ENCODE measurements at places on chromosomes 3 and 15.

GRCh38 chr3:175743733-175744400 lies 884.7 kb downstream of the NAALADL2 start:
- no peak for DNase-seq

GRCh38 chr15:78083687-78084448 lies 6.4 kb upstream of the TBC1D2B start:
- no peak for DNase-seq

- DNase-seq: no peak
Measured at GRCh38 chr15:74214324-74215021, 11.9 kb upstream of the STRA6 start.

- no peak for DNase-seq
Measured at GRCh38 chr15:96416934-96417759, 86.6 kb downstream of the NR2F2 start.

DNA sequence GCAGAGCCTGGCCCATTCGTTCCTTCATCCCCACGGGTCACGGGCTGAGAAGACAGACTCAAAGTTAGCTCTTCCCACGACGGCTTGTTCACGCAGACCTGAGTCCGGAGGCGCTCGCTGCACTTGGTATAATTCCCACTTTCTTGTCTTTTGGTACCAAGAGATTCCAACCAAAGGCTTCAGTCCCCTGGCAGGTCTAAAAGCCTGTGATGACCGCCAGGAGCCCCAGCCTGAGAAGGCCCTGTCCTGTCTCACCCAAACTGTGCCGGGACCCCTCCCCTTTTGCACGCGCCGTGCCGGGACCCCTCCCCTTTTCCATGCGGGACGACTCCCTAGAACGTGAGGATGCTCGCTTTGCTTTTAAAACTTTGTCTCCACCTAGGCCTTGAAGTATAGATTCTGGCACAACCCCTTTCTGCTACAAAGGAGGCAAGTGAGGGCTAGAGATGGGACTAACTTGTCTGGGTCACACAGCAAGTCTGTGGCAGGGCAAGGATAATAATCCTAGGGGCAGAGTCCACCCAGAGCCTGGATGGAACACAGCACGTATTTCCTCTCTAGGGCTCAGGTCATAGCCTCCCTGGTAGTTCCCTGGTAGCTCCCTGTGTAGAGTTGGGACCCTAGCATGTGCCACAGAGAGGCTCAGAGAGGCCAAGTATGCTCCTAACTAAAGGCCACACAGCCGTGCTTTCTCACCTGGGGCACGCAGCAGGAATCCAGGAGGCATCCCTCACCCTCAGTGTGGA lies 211.3 kb downstream of the XXYLT1 start:
- no peak for DNase-seq

GRCh38 chr3:71784201-71784913 lies 591 bp downstream of the PROK2 start:
- DNase-seq: peak; percentile 13

- DNase-seq: no peak
Measured at GRCh38 chr15:31792611-31793199, 237.6 kb upstream of the CHRNA7 start.

DNA sequence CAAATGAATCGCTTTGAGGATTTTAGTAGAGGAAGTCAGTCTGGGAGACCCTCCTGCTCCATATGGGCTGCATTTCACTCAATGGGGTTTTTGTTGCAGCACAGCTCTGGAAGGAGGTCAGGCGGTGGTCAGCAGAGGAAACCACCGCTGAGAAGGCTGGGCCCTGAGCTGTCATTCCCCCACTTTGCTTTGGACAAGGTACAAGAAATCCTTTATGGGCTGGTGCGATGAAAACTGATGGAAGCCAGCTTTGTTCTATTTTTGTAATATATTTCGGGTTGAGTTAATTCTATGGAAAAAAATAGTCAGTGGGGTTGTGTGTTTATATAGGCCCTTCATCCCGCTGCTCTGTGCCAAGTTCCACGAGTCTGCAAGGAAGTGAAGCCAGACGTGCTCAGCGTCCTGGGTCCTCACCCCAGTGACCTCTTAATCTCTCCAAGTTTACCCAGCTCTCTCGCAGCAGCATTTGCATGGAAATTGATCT lies 157.1 kb upstream of the TMC3 start:
- no peak for DNase-seq

DNA sequence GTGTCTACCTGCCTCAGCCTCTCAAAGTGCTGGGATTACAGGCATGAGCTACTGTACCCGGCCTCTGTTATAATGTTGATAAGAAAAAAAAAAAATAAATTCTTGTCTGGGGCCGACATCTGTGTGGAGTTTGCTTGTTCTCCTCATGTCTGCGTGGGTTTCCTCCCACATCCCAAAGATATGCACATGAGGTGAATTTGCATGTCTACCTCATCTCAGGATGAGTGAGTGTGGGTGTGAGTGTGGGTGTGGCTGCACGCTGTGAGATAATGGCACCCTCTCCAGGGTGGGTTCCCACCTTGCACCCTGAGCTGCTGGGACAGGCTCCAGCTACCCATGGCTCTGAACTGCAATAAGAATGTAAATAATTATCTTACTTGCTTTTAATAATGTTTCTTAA lies 25.9 kb upstream of the UACA start:
- DNase-seq: no peak

DNA sequence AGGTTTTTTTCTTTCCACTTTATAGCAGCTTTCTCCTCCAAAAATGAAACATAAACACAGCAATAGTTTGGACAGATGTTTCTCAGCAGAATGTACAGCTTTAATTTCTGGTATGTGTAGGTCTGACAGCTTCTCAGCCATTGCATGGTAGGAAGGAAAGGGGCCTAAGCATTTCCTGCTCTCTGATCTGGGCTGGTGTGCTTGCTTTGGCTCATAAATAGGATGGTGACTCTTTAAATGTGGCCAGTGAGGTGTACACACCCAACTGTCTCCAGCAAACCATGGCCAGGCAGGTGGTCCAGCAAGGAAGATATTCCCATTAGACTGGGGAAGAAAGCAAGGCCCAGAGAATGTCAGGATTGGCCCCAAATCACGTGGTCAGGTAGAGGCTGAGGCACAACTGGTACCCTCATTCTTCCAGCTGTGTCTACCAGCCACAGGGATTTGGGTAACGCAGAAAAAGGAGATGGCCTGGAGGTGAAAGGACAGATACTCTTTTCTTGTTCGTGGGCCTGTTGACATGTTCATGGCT lies 52.1 kb downstream of the ITGA11 start:
- DNase-seq: no peak

- peak; percentile 64 for DNase-seq
Measured at GRCh38 chr3:45870099-45870498, 16.2 kb upstream of the CCR9 start.

DNA sequence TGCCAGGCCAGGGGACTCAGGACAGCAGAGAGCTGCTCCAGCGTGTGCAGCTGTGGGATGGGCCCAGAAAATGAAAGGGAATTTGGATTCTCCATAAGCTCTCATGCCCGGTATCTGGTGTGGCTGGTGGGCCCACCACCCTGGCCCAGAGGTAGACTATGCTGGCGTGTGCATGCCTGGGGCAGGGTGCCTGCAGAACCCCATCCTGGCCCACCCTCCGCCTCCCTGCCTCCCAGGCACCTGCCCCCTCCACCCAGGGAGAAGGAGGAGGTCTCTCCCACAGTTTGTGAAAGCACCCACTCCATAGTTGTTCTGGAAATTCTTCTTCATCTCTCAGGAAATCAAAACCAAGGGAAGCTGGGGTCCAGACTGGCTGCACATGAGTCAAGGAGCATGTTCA lies 112.9 kb downstream of the ADCY5 start:
- DNase-seq: no peak

DNA sequence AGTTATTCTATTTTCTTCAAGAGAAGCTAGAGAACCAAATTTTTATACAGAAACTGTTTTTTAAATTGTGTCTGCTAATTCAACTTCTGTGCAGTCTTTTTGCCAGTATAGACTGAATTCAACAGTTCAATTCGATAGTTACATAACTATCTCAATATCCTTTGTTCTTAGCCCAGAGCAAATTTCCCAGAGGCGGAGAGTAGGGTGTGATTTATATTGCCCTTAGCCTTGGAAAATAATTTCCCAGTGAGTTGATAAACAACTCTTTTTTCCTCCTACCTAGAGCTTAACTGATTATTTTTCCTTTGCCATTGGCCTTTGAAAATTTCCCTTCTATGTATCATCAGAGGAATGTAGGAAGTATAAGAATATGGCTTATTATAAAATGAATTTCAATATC lies 420.5 kb downstream of the NSUN3 start:
- no peak for DNase-seq

DNA sequence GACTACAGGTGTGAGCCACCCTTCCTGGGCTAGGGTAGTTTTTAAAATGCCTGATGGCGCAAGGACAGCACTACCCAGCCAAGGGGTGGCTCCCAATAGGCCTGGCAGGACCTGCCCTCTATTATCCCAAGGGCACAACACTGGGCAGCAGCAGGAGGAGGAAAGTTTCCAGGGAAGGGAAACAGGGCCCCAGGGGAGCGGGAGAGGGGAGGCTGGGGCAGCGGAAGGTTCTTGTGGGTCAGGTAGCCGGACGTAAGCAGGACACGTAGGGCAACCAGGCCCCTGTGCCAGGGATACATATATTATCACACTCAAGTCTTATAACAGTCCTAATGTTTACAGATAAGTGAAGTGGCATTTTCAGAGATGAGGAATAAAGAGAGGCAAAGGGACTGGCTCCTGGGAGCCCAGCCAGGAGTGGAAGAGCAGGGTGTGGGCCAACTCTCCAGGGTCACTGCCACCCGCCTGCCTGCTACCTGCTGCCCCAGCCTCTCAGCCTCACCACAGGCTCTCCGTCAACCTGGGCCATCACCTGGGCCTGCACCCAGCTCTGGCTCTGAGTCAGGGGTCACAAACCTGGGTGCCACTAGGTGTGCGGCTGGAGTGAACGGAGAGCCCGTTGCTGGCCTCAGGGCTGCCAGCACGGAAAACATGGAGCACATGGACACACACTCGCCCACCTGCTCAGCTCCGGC lies 73.2 kb upstream of the SNRPA1 start:
- DNase-seq: no peak

DNA sequence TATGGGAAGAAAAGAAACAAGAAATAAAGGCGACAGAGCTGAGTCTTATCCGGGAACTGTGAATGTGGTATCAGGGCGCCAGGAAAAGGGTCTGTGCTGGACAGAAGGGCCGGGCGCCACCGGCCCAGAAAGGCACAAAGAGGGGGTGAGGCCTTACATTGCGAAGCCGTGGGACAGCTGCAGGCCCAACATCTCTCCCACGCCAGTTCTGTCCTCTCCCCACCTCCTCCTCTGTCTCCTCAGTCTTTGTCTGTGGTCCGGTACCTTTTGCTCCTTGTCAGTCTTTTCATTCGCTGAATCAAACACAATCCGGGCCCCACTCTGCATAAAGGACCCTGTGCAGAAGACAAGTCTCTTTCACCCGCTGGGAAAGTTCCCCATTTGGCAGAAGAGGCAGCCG lies 81.8 kb downstream of the LRIG1 start:
- DNase-seq: no peak

- no peak for DNase-seq
Measured at GRCh38 chr3:47613722-47614121, 35.1 kb upstream of the CSPG5 start.

- DNase-seq: no peak
Measured at GRCh38 chr3:170465955-170466354, 47.3 kb downstream of the CLDN11 start.

- DNase-seq: no peak
Measured at GRCh38 chr3:171239757-171240503, 213.4 kb upstream of the SLC2A2 start.

GRCh38 chr3:102301155-102301880 lies 133.5 kb upstream of the ZPLD1 start:
- no peak for DNase-seq

DNA sequence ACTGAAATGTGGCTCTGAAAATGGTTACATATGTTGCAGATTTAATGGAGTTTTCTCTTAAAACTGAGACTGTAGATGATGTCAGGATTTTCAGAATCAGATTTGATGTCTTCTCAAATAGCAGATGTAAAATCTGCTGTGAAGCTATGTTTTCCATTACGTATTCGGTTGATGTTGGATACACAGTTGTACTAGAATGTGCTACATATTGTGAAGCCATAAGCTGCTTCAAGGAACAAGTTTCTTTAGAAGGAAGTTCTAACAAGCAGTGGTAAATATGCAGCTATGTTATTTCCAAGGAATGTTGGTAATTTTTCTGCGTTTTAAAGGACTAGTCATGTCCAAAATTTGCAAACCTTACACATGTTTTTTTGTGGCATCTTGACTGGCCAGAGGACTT lies 197.7 kb downstream of the RBMS3 start:
- DNase-seq: no peak

- no peak for DNase-seq
Measured at GRCh38 chr15:77085297-77085696, 14.4 kb upstream of the TSPAN3 start.

- DNase-seq: no peak
Measured at GRCh38 chr15:46091860-46092450, 457.1 kb downstream of the SQOR start.

- DNase-seq: no peak
Measured at GRCh38 chr3:159634483-159634882, 354.2 kb upstream of the IL12A start.

- no peak for DNase-seq
Measured at GRCh38 chr15:92693691-92694331, 38.2 kb upstream of the FAM174B start.

- no peak for DNase-seq
Measured at GRCh38 chr15:40233727-40234577, 4.9 kb upstream of the PAK6 start.

DNA sequence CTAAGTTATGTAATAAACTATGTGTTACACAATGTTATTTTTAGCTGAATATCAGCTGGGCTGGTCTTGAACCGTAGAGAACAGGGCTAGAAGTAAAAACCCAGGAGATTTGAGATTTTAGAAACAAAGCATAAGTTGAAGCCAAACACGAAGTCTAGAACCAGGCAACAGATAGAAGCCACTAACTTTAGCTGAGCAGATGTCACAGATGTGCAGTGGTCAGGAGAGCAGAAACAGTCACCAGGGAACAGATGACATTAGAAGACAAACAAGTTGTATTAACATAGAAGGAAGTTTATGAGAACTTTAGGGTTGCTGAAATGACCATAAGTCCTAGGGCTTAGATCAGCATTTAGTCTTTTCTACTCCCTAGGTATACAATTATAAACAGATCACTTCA lies 731.0 kb downstream of the ZNF385D start:
- DNase-seq: no peak

DNA sequence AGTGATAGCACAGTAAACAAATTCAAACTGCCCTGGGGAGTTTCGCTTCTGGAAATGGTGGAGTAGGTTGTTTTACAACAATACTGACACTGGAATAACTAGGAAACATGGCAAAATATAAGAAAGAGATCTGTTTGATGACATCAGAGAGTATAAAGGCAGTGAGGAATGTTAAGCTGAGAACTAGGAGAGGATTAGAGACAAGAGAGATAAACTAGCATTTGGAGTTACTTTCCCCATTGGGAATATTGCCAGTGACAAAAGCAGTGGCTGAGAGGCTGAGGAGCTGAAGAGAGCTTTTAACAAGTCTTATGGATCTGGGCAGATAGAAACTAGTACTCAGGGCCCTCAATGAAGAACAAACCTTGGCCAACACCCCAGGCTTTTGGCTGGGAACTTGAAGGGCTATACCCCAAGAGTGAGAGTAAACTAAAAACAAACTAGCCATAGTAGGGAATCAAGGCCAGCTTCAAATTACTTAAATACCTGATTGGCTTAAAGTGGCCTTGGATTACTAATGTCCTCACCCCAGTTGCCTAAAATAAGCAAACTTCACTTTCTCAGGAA lies 280.4 kb downstream of the KLF13 start:
- no peak for DNase-seq

- no peak for DNase-seq
Measured at GRCh38 chr3:182226995-182227394, 515.3 kb downstream of the SOX2 start.

GRCh38 chr3:170999737-171000242 lies 26.7 kb downstream of the SLC2A2 start:
- no peak for DNase-seq

All from activated naive CD4-positive, alpha-beta T cell treated with Interleukin-2 at 50 U/mL for 16 hours (primary cell).